ENCODE measurements at places on chromosomes 7 and 10. TPM values are rescaled to one million over a fixed set of nuclear protein-coding genes. Genes with fewer than 3 reads are reported as not detected.

TAS2R3 gene
- 0.98 TPM for total RNA-seq

SLC26A5 gene
- 0.33 TPM for total RNA-seq

PNLIPRP1 gene
- total RNA-seq: not detected

PIP gene
- not detected for total RNA-seq

ACADSB gene
- total RNA-seq: 5.3 TPM

ITPRID1 gene
- total RNA-seq: not detected

CLCN1 gene
- not detected for total RNA-seq

All from vein endothelial cell (primary cell).